Stimulated activated CD8-positive, alpha-beta memory T cell treated with anti-CD3 and anti-CD28 coated beads, Interleukin-4, amount 100 ng/mL, for 1 hour (primary cell): ENCODE measurements at places on chromosomes 4 and X.

GRCh38 chrX:36083256-36083655 lies 163.7 kb downstream of the CFAP47 start:
- DNase-seq = no peak

GRCh38 chrX:108323751-108324150 lies 114.5 kb downstream of the COL4A6 start:
- no peak for DNase-seq

- DNase-seq = no peak
These were observed 91.3 kb downstream of the RASGEF1B start for GRCh38 chr4:81380437-81380836.

GRCh38 chr4:8269535-8270417 lies at the start of gene HTRA3:
Gene HTRA3 (plus strand): TSS chr4:8269754. CDS start chr4:8269969, 215 bp downstream.
- no peak for DNase-seq

DNA sequence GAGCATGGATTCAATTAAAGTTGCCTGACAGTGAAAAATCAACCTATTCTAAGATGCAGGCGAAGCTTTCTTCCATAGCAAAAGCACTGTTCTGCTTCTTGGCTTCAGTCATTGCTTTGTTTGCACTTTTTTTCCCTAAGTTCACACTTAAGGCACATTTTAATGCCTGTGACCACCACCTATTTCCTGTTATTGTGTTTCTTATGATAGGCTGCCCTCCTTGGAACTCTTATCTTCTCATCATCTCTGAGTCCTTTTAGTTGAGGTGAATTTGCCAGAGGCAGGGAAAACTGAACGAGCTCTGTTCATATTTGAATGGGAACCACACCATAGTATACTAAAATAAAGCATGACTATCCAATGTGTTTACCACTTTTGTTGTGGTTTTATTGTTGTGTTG lies 119.8 kb downstream of the SPCS3 start:
- no peak for DNase-seq

DNA sequence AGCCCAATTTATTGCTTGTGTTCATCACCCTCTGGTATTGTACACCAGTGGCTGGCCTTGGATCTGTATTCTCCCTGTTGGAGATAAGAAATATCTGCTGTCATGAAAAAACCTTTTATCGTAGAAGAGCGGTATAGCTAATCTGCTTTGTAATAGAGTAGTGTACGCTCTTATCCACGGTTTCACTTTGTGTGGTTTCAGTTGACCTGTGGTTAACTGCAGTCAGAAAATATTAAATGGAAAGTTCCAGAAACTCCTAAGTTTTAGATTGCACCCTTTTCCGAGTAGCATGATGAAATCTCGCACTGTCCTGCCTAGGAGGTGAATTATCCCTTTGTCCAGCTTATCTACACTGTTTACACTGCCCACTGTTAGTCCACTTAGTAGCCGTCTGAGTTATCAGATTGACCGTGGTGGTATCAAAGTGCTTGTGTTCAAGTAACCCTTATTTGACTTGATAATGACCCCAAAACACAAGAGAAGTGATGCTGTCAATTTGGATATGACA lies 42.4 kb downstream of the KDM6A start:
- no peak for DNase-seq

DNA sequence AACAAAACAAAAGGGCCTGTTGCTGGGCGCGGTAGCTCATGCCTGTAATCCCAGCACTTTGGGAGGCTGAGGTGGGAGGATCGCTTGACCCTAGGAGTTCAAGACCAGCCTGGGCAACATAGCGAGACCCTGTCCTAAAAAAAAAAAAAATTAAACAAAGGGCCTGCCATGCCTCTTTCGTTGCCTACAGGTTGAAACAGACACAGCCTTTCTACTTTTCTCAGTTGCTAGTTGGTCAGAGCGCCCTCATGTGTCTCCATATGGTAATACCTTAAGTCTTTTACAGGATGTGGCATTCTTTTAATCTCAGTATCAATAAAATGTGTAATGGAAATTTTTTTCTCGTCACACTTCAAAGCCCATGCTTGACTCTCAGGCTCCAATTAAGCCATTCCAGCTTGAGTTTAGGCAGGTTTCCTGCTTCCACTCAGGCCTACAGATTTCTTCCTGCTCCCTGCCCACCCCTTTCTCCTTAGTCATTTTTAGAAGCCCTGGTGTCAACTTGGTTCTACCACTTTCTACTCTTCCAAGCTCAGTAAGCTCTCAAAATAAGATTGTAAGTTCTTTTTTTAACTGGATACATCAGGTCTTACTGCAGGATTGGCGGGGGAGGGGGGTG lies 4.6 kb upstream of the SOWAHD start:
- DNase-seq = no peak

DNA sequence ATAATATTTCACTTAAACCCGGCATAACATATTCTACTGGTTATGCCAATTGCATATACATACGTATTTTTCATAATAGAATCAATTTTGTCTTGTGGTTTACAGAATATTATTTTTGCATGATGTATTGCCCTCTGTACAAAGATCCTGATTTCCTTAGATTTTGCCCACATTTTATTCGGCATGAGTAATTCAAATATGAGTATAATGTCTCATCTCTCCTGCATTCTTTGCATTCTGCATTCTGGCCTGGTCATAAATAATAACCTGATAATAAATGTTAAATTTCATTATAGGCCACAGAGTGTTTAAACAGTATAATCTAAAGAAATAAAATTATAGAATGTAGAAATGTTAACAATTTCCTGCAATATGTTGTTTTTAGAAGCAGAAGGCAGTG lies 205.3 kb downstream of the TLL1 start:
- no peak for DNase-seq

- DNase-seq = no peak
These were observed 119.8 kb upstream of the TSPAN5 start for GRCh38 chr4:98778206-98778605.

- DNase-seq = no peak
These were observed 549.7 kb downstream of the IL1RAPL1 start for GRCh38 chrX:29136904-29137303.

GRCh38 chr4:15348236-15348635 lies 79.6 kb upstream of the C1QTNF7 start:
- no peak for DNase-seq

DNA sequence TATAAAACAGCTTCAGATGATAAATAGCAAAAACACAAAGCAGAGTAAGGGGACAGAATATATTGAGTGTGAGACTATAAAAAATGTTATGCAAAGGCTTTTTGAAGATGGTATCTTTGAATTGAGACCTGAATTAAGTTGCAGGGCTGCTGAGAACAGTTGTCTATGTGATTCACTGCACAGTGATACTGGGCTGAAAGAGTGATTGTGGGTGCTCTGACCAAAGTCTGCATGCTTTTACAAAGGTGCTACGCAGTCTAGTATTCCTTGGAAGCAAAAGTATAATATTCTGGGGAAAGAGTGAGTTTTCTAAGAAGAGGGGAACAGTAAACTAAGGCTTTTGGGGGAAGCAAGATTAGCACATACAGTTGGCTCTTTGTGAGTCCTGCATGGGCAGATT lies 234.0 kb downstream of the ARHGAP10 start:
- DNase-seq = no peak

DNA sequence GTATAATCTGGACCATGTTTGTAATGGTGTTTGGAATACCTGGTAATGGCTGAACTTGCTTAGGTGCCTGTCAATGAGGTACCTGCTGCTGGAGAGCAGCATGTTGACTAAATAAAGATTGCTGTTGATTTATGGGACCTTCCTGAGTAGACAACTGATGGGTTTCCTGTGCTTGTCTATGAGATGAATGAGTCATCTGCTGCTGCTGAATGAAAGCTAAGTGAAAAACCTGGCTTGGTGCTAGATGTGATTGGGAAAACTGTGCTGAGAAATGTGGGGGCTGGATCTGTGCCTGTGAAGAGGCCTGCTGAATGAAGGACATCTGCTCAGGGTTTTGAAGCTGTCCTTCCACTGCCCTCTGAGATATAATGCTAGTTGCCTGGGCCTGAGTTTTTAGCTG lies 69.6 kb downstream of the WNK3 start:
- no peak for DNase-seq

DNA sequence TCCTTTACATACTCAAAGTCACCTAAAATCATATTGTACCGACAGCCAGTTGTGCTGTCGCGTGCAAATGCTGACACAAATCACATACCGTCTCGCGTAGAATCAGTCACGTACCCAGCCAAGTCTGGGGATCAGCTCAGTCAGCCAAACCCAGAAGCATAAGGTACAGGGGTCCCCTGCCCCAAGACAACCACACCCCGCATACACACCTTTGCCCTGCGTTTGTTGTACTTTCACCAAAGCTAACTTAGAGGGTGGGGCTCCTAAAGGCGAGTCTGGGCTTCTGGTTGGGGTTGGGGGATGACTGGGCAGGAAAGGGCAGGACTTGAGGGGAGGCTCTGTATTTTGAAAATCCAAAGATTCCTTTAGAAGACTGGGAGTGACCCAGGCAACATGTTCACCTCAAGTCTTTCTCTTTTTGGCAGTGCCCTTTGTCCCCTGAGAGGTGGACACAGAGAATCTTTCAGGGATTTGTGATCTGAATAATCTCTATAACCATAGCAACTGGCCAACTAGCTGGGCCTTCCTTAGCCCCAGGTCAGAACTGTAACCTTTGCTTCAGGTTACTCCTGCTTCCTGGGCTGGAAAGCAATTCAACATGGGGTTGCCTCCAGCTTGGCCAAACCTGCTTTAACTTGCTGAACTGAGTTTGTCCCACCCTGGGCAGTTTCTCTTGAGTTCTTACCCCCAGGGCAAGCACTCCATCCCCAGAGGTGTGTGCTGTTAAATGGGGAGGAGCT lies 992 bp downstream of the GDPD2 start:
- DNase-seq = no peak

DNA sequence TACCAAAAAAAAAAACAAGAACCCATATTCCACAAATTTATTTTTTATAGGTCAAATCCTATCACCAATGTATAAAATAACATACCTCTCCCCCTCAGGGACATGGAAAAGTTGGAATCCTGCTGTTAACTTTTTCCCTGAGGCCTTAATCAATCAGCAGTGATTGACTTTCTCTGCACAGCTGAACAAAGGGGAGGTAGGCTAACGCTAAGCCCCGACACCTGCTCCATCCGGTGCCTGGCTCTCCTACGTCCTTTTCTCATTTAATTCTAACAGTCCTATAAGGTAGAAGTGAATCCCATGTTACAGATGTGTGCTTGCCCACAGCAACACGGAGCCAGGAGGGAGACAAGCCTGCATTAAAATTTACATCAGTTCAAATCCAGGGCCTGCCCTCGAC lies 2.8 kb downstream of the CENPU start:
- DNase-seq = no peak

DNA sequence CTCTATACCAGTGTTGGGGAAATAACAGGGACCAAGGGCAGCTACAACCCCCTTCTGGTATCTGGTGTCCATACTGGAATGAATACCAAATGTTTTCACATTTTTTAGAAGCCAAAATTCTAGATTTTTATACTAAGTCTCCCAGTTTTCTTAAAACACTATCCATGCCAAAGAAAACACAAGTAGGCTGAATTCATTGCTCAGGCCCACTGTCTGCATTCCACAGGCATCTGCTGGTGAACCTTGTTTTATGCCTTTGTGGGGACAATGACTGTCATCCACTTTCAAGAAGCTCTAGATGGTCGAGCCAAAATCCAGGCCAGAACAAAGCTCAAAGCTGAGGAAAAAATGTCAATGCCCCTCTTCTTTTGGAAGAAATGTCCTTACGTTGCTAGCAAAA lies 213.4 kb upstream of the RASGEF1B start:
- no peak for DNase-seq

GRCh38 chr4:99921174-99921573 lies 25.2 kb downstream of the DNAJB14 start:
- no peak for DNase-seq

GRCh38 chrX:109635146-109635545 lies 10.2 kb upstream of the KCNE5 start:
- no peak for DNase-seq

- DNase-seq = no peak
These were observed 80.3 kb downstream of the GPC4 start for GRCh38 chrX:133335027-133335426.

GRCh38 chr4:8920969-8921368 lies 49.3 kb upstream of the HMX1 start:
- DNase-seq = no peak

GRCh38 chr4:48268956-48269860 lies at the start of gene TEC:
Gene TEC (minus strand): TSS chr4:48269838. CDS start chr4:48228614, 41,224 bp downstream.
- no peak for DNase-seq

GRCh38 chrX:21528076-21528475 lies 130.1 kb downstream of the KLHL34 start:
- DNase-seq = no peak

- DNase-seq = no peak
These were observed 14.0 kb downstream of the TMEM154 start for GRCh38 chr4:152665691-152666395.

DNA sequence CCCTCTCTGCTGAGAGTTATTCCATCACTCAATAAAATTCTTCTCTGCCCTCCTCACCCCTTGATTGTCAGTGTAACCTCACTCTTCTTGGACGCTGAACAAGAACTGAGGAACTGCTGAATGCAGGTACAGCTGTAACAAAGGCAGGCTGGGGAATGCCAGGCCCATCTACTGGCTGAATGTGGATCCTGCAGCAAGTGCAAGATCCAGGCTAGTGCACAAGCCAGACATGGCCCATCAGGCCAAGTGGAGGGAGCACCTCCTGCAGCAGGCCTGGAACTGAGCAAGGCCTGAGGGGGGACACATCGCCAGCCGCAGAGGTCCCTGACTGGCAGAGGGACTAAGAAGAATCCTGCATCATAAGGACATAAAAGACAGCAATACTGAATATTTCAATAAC lies 411.8 kb upstream of the PCDH10 start:
- no peak for DNase-seq

DNA sequence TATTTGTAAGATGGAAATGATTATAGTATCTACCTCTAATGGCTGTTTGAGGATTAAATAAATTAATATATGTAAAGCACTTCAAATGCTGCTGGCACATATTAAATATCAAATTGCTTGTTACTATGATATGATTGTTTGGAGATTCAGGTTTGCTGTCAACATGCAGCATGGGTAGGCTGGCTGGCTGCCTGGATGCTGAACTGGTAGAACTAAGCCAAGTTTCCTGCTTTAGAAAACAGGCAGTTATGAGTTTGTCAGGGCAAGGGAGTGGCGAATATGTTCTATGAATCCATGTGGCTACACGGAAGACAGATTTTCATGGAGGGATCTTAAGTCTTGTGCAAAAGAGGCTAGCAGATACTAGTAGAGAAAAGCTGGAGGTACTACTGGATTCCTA lies 239.6 kb downstream of the GBA3 start:
- no peak for DNase-seq

- DNase-seq = no peak
These were observed 15.8 kb upstream of the GRIA2 start for GRCh38 chr4:157204634-157205244.

DNA sequence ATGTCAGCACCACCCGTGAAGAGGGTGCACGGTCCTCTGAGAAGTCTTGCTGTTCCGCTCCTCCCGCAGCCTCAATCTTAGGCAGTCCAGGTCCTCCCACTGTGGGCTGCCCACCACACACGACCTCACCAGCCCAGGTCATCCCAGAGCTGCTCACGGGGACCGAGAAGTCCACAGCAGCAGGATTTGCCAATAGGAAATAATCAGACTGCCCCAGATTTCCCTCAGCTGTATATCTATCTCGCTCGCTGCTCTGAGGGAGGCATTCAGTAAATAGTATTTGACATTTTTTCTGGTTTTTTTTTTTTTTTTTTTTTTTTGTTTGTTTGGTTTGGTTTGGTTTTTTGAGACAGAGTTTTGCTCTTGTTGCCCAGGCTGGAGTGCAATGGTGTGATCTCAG lies 83.8 kb downstream of the STOX2 start:
- no peak for DNase-seq
